Activated CD8-positive, alpha-beta T cell treated with anti-CD3 and anti-CD28 coated beads, Interleukin-2, amount 10 ng/mL, durations not matched to agents 7 days and 5 days (primary cell): ENCODE measurements at places on chromosomes 3 and 15. TPM values are rescaled to one million over a fixed set of nuclear protein-coding genes. Genes with fewer than 3 reads are reported as not detected.

GRCh38 chr3:142574665-142575064 lies 3.9 kb downstream of the ATR start:
- DNase-seq, result no peak

ITIH1 gene
- not detected for total RNA-seq

GRCh38 chr15:63826528-63826927 lies 7.2 kb downstream of the HERC1 start:
- DNase-seq, result peak; percentile 42

- no peak for DNase-seq
Observed at GRCh38 chr15:57003418-57003817, 85.0 kb downstream of the TCF12 start.

GABRR3 gene
- total RNA-seq, result not detected

- DNase-seq, result no peak
Observed at GRCh38 chr3:105409364-105409763, 42.7 kb downstream of the ALCAM start.

- no peak for DNase-seq
Observed at GRCh38 chr3:144463911-144464310, 492.3 kb downstream of the DIPK2A start.

UBL7 gene
- total RNA-seq, result 71.4 TPM
